ENCODE measurements at places on chromosomes 4 and X.

- no peak for DNase-seq
Observed at GRCh38 chr4:26431461-26432180, 58.7 kb downstream of the CCKAR start.

DNA sequence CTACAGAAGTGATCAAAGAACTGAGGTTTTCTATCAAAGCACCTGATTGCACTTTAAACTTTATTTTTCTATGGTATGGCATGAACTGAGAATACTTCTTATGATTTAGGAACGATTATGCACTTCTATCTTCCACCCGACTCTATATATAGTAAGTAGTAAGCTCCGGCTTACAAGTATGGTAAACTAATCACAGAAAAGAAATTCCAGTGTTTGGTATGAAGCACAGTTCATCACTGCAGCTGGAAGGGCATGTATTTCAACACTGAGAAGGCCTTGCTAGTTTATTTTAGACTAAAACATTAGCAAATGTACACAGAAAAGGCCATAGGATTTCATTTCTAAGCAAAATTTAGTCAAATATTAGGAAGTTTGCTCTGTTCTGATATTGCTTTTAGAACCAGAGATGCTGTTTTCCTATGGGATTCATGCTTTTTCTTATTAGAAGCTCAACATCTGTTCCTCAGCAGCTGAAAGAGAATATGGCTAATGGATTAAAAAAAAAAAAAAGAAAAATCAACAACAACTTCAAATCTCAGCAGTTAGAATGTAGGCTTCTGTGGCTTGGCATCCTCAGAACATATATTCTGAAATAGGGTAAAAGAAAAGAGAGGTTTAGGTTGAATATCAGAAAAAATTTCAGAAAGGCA lies 273.5 kb downstream of the C4orf33 start:
- DNase-seq: no peak

GRCh38 chr4:97720869-97721432 lies 422.3 kb downstream of the STPG2 start:
- DNase-seq: no peak

DNA sequence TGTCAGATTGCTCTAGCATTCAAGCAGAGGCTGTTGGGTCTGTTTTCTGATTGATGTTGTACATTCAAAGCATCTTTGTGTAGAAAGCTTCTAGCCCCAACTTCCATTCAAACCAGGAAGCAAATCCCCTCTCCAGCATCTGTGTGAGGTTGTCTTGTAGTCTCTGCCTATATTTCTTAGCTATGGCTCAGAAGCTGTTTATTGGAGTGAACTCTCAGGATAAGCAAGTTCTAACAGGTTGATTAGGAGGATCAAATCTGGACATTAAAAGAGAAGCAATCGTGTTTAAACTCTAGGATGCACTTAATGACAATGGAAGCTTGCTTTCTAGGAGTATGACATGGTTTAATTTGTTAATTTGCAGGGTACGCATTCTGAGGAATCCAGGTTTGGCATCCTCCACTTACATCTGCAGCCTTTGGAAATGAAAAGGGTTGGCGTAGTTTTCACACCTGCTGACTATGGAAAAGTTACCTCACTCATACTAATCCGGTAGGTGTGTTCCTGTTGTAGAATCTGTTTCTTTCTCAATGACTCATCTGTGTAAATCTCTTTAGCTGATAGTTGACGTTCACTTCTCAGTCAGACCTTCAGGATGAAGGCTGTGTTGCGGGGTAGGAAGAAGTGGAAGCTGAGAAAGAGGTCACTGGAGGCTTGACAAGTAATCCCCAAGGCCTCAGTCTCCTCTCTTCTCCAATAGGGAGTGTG lies 88.0 kb upstream of the TLR2 start:
- DNase-seq: no peak

GRCh38 chr4:174358410-174358809 lies 74.7 kb downstream of the CEP44 start:
- no peak for DNase-seq

DNA sequence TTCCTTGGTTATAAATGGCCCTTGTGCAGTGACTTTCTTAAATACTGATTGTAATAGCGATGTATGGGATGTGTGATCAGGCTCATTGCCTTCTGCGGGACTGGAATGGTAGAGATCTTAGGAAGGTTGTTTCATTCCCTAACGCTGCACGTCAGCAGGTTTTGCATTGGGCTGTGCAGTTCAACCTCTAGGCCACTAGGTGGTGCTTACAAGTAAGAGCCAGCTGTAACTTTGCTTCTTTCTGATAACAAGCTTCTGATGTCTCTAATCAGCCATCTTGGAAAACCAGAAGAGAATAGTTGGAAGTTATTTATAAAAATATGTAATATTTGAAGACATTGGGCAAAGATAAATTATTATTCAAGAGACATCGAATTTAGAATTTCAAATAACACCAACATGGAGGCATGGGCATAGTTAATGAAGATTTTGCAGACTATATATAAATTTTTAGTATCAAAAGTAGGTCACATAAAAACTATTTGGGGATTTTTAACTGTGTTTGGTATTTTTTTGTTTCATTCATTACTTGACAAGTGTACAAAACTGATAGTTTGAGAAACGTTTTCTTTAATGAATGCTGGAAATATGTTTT lies 339.7 kb upstream of the PCDH7 start:
- DNase-seq: no peak

All from activated CD4-positive, alpha-beta T cell treated with anti-CD3 and anti-CD28 coated beads for 4 hours (primary cell).